Cardiac ventricle fibroblast (primary cell): ENCODE measurements at places on chromosomes 3 and 15. TPM values are rescaled to one million over a fixed set of nuclear protein-coding genes. Genes with fewer than 3 reads are reported as not detected.

The INO80 gene
- 14.5 and 18.4 TPM in 2 replicates for total RNA-seq

The SETD2 gene
- 23.5 and 29.9 TPM in 2 replicates for total RNA-seq

The BCHE gene
- total RNA-seq = 1.9 and 2.9 TPM in 2 replicates

The SLC25A38 gene
- total RNA-seq = 28.5 and 30.5 TPM in 2 replicates

The WDR93 gene
- total RNA-seq = 0.10 TPM in 1 of 2 replicates, not detected in the other

The SUCLG2 gene
- 39.3 and 43.9 TPM in 2 replicates for total RNA-seq

The SLC22A14 gene
- total RNA-seq = not detected in 2 replicates

The ANKRD28 gene
- total RNA-seq = 38.2 and 49.0 TPM in 2 replicates

The LIPC gene
- total RNA-seq = 0.20 and 0.75 TPM in 2 replicates

The ZNF80 gene
- not detected in 2 replicates for total RNA-seq

The GHSR gene
- not detected in 2 replicates for total RNA-seq

The FBXO40 gene
- not detected in 2 replicates for total RNA-seq

The AHSG gene
- not detected in 2 replicates for total RNA-seq

The STAB1 gene
- 3.0 and 4.4 TPM in 2 replicates for total RNA-seq

The TF gene
- total RNA-seq = 0.10 and 0.12 TPM in 2 replicates

The CCDC9B gene
- total RNA-seq = 0.44 and 1.3 TPM in 2 replicates

The KIF15 gene
- total RNA-seq = 0.59 and 1.8 TPM in 2 replicates

The TMF1 gene
- 25.3 and 31.4 TPM in 2 replicates for total RNA-seq

The TMEM266 gene
- not detected in 2 replicates for total RNA-seq

The TMEM212 gene
- not detected in 2 replicates for total RNA-seq

The A4GNT gene
- not detected in 2 replicates for total RNA-seq
